Astrocyte (in vitro differentiated cells and primary cell): ENCODE measurements at places on chromosomes 2 and 18.

GRCh38 chr2:132757002-132757589, 87.1 kb upstream of the LYPD1 start:
- peak; percentile 15 for DNase-seq
- no peaks in the 10 kb centered on the region for H3K4me1 ChIP-seq
- H3K4me3 ChIP-seq, result no peak overlapping the region
- no peaks in the 10 kb centered on the region for H3K27me3 ChIP-seq
- no peaks in the 10 kb centered on the region for H3K36me3 ChIP-seq

DNA sequence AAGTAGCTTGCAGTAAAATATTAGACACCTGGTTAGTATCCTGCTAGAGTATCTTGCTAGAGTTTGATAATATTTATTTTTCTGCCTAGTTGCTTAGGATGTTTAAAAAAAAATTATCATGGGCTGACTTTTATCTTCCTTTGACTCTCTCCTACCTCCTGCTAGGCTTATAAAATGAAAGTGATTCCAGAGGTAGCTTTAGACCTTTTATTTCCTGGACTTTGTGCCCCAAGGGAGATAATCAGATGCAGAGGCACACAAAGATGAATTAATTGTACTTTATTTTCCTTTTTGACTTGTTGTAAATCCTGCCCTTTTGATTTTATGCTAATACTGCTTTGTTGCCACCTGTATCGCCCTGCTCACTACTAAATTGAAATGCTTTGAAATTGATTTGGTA, 130.7 kb downstream of the WDSUB1 start:
- no peak overlapping the region for H3K4me3 ChIP-seq
- no peak for DNase-seq
- no peaks in the 10 kb centered on the region for H3K27me3 ChIP-seq
- H3K4me1 ChIP-seq, result peaks cover 18% of the 10 kb centered on the region
- H3K36me3 ChIP-seq, result peaks cover 7% of the 10 kb centered on the region

GRCh38 chr2:24432121-24432520, 58.9 kb upstream of the NCOA1 start:
- H3K27me3 ChIP-seq, result no peaks in the 10 kb centered on the region
- no peaks in the 10 kb centered on the region for H3K36me3 ChIP-seq
- H3K4me1 ChIP-seq, result peaks cover 8% of the 10 kb centered on the region
- H3K4me3 ChIP-seq, result no peak overlapping the region

- H3K27ac ChIP-seq, result no peak overlapping the region
- H3K4me1 ChIP-seq, result no peaks in the 10 kb centered on the region
- no peaks in the 10 kb centered on the region for H3K27me3 ChIP-seq
- no peak for DNase-seq
- no peaks in the 10 kb centered on the region for H3K36me3 ChIP-seq
Measured at GRCh38 chr2:239763433-239764097, 261.6 kb downstream of the NDUFA10 start.

DNA sequence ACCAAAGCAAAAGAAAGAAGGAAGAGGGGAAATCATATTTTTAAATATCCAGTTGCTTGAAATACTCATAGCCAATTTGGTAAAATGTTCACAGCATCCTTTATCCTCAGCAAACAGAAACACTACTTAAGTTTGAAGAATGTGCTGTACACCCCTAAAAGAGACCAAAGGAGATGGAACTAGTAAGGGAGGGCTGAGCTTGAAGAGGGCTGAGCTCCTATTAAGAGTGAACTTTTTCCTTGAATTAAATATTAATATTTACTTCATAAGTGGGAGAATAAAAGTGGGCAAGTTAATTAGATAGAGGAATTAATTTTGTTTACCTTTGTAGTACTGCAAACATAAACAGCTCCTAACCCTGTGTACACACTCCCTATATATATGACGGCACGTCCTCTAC, 7.0 kb downstream of the EVX2 start:
- no peak for DNase-seq
- no peak overlapping the region for H3K27ac ChIP-seq
- H3K4me1 ChIP-seq, result peaks cover 3% of the 10 kb centered on the region
- no peak overlapping the region for H3K4me3 ChIP-seq
- peaks cover 85% of the 10 kb centered on the region for H3K27me3 ChIP-seq
